ENCODE measurements at places on chromosomes 13 and 19.

- DNase-seq: no peak
Measured at GRCh38 chr13:41401366-41401765, 56.0 kb upstream of the RGCC start.

DNA sequence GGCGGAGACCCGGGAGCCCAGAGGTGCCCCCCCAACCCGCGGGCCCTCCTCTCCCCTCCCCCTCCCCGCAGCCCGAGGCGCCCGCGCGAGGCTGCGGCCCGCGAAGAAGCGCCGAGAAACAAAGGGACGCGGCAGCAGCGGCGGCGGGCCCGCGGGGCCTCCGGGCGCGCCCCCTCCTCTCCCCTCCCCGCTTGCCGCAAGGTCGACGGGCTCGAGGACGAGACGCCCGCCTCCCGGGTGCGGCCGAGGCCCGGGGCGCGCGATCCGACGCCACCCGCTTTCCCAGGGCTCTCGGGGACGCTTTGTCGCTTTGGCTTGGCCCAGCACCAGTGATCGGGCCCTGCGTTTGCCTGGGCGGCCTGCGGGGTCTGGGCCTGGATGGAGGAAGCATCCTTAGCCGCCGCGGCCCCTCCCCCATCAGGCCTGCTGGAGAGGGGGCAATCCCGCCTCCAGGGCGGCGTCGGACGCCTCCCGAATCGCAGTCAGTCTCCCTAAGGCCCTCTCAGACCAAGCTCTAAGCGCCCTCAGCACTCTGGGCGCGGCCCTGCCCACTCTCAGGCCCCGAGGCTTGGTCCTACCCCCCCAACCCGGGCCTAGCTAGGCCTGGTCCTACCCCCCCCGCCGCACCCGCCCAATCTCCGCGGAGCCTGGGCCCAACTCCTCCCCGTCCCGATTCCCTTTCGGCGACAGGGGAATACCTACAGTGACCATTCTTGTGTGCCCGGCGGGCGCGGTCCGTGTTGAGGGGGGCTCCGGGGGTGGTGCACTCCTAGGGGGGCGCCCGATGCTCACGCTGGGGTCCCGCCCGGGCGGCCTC lies 740 bp downstream of the ELAVL3 start:
- DNase-seq: no peak

DNA sequence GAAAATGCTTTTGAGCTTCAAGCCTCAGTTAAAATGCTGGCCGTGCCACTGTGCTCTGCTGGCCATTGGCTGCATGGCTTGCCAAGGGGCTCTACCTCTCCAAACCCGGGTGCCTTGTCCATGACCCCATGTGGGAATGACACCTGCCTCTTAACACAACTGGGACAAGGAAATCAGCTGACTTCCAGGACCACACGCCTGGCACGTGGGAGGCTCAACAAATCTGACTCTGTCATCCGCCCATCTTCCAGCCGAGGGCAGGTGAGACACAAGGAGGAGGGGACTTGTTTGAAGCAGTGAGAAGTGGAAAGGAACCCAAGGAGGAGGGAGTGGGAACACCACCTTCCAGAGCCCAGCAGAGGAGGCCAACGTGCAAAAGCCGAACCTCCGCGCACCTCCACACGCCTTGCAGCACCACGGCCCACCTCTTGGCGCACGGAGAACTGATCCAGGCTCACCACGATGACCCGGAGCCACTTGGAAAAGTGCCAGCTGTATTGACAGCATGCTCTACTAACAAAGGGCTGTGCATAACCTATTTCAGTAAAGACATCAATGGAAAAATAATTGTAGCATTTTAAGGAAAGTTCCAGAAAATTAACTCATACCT lies 38.3 kb downstream of the COL4A1 start:
- DNase-seq: no peak

- DNase-seq: no peak
Measured at GRCh38 chr13:113629866-113630265, 28.1 kb downstream of the ATP4B start.

GRCh38 chr19:29311191-29311790 lies 98.3 kb upstream of the UQCRFS1 start:
- no peak for DNase-seq

GRCh38 chr13:43472339-43472738 lies 314.4 kb downstream of the ENOX1 start:
- no peak for DNase-seq

GRCh38 chr13:30841154-30841553 lies 64.9 kb upstream of the MEDAG start:
- DNase-seq: peak; percentile 71

GRCh38 chr19:18161636-18162002 lies 8.7 kb downstream of the PIK3R2 start:
- DNase-seq: no peak

- DNase-seq: no peak
Measured at GRCh38 chr19:14632286-14632685, 42.4 kb downstream of the ADGRE3 start.

DNA sequence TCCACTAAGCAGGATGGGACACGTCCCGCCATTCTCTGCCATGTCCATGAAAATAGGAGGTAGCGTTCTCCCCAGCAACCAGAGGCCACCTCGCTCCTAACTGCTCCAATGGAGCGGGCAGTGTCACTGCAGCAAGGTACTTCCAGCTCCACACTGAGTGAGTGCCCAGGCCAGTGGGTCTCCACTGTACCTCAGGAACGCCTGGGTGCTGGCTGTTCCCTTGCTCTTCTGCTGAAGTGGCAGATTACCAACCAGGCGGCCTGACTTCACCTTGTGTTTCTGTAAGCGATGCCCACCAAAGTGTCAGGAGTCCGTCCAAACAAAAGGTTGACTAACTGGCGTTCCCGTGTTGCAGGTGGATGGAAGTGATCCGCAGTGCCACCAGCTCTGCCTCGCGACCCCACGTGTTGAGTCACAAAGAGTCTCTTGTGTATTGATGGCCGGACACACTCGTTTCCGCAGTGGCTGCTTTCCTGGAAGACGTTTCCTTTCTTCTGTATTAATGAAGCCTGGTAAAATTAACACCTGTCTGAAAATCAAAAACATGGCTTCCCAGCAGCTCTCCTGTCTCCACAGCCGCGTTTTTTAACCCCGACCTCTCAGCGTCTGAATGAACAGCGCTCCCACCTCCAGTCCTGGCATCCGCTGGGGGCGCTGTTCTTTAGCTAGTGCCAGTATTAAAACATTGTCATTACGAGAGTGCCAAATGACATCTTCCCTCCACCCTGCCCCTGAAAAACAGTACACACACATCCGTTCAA lies 128.8 kb downstream of the STK24 start:
- DNase-seq: no peak

DNA sequence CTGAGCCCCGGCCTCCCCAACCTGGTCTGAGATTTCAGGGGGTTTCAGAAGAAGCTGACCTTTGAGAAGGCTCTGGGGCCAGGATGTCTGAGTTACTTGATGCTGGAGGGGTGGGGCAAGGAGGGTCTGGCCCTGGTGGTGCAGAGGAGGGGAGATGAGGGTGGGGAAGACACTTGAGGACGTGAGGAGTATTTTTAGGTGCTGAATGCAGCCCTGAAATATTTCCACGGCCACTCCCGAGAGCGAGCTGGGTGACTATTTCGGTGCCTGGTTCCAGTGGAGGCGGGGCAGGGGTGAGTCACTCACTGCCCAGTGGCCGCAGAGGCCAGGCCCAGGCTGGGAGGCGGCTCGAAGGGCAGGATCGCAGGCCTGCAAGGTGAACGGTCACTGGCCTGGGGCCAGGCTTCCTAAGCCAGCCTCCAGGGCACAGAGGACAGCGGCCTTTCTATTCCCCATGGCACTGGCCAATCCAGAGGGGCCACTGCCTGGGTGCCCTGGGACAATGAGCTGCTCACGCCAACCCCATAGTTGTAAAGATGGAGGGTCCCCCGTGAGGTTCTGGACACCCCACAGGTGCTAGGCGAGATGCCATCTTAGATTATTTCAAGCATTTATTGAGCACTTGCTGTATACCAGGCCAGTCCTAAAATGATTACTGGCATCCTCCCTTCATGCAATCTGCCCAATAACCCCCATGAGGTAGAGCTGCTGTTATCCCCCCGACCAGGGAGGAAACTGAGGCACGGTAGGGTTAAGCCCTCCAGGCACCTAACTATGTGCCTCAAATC lies 19.7 kb upstream of the JUND start:
- DNase-seq: no peak

- no peak for DNase-seq
Measured at GRCh38 chr13:42740753-42741152, 40.6 kb upstream of the FAM216B start.

- DNase-seq: peak; percentile 41
Measured at GRCh38 chr13:21670006-21670882, 629 bp upstream of the FGF9 start.

- DNase-seq: peak; percentile 10
Measured at GRCh38 chr13:20869540-20869939, 33.0 kb downstream of the XPO4 start.

DNA sequence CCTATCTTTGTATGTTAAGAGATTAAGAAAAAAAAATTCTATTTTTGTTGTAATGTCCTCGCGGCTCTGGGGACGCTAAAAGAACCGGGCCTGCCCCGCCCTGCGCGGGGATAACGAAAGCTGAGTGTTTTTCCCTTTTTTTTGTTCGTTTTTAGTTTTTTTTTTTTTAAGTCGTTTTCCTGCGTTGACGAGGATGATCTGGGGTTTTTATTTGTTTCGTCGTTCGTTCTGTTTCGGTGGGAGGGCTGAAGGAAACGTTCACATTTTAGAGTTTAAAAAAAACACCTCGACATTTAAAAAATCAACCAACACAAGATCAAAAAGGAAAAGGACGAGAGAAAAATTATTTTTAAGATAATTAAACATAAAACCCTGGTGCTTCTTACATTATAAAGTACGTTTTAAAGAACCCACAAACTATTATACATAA lies 5.6 kb downstream of the LYL1 start:
- no peak for DNase-seq

DNA sequence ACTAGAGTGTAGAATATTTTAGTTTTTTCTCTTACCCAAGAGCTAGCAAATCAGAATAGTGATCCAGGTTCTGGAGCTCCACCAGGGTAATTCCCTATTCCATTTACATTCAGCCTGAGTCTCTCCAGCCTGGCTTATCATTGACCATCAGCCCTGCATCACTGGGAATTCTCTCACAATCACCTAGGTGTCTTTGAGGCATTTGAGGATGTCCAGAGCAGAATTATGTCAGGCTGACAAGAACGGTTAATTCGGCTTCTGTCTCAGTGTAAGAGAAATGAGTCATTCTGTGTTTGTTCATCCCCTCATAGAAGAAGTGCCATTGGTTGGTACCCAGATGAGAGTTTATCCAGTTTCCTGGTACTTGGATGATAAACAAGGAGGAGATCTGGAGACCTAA lies 180.5 kb downstream of the ZNF737 start:
- no peak for DNase-seq

DNA sequence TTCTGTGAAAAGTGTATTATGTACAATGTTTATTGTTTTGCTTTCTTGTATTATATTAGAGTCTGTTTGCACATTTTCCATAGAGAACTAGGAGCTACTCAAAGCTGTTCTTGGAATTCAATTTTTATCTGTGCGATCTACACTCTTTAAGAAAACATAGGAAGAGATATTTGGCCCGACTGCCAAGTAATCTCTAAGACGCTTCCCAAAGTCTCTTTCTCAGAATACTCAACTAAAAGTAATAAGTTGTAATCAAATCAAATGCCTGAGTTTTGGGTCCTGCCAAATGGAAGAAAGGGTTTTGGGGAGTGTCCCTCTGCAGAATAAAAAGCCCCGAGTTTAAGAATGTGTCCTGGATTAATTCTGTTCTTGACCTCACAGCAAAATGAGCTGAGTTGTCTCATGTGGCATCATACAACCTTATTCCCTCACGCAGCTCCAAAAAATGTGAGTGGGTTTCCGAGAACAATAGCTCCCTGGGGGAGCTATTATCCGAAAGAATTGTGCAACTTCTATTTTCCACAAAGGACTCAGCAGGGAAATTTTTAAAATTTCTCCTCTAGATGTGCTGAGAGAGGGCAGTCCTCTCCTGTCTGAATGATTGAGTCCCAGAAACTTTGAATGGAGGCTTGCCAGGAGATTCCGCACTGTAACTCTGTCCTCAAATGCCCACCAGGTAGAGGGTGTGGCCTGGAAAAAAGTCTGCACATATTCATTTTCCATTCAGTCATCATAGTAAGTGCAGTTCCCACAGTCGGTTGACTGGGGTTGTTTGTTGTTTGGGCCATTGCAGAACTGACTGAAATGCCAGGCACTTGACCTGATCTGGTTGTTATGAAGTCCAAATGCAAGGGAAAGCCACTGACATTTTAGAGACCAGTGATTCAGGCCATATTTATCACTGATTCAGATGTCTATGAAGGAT lies 280.0 kb upstream of the SOX21 start:
- DNase-seq: peak; percentile 25
